ENCODE measurements at places on chromosomes 1 and 21. TPM values are rescaled to one million over a fixed set of nuclear protein-coding genes. Genes with fewer than 3 reads are reported as not detected.

INSRR gene
- total RNA-seq, result 1.1 TPM

CD53 gene
- 161 TPM for total RNA-seq

DNA sequence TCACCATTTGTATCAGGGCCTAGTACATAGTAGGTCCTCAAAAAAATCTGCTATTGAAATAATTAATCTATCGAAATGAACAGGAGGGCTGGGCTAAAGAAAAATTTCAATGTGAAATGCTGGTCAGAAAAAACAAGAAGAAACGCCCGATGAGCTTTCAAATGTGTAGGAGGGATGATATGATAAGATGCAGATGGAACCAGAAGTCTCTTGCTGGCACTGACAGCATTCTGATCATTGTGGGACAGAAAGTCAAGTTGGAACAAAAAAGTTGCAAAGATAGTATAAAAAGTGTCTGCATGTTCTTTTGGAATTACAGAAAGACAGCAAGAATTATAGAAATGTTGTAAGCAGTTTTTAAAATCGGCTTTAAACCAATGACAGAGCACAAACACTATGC lies 11.1 kb downstream of the G0S2 start:
- peaks cover 28% of the 10 kb centered on the region for H3K4me1 ChIP-seq
- no peaks in the 10 kb centered on the region for H3K27me3 ChIP-seq
- no peak for DNase-seq
- H3K27ac ChIP-seq, result no peak overlapping the region
- no peak overlapping the region for H3K4me3 ChIP-seq

DNA sequence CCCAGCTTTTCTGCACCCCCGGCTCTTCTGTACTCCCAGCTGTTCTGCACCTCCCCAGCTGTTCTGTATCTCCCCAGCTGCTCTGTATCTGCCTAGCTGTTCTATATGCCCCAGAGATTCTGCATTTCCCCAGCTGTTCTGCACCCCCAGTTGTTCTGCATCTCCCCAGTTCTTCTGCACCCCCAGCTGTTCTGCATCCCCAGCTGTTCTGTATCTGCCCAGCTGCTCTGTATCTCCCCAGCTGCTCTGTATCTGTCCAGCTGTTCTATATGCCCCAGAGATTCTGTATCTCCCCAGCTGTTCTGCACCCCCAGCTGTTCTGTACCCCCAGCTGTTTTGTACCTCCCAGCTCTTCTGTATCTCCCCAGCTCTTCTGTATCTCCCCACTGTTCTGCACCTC lies 41.1 kb downstream of the UMODL1 start:
- peaks cover 5% of the 10 kb centered on the region for H3K27me3 ChIP-seq
- no peak overlapping the region for H3K27ac ChIP-seq
- no peak overlapping the region for H3K4me3 ChIP-seq
- DNase-seq, result no peak
- peaks cover 7% of the 10 kb centered on the region for H3K4me1 ChIP-seq

DNA sequence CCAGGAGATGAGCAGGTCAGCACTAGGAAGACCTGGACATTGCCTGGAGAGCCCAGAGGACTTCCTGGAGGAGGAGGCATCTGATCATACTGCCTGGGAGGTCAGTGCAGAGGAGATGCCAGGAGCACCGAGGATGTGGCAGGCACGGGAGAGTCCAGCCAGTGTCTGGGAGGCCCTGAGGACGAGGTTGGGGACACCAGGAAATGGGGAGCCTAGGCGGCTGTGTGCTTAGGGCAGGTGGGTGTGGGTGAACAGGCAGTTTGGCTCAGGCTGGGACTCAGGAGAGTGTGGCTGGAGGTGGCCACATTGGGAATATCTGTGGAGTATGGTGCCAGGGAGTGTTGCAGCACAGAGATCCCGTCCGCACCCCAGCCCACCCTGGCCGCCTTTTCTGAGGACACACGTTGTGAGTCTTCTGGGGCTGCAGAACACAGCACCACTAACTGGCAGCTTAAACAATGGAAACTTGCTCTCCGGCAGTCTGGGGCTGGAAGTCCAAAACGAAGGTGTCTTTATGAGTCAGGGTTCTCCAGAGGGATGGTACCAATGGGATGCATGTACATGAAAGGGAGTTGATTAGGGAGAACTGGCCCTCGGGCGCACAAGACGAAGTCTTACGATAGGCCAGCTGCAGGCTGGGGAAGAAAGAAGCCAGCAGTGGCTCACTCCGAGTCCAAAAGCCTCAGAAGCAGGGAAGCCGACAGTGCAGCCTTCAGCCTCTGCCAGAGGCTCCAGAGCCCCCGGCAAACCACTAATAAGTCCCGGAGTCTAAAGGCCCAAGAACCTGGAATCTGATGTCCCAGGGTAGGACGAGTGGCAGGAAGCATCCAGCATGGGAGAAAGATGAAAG lies 58.0 kb downstream of the FAAP20 start:
- no peak overlapping the region for H3K4me3 ChIP-seq
- H3K36me3 ChIP-seq, result no peaks in the 10 kb centered on the region
- DNase-seq, result no peak
- peaks cover 8% of the 10 kb centered on the region for H3K4me1 ChIP-seq
- H3K27me3 ChIP-seq, result no peaks in the 10 kb centered on the region
- H3K27ac ChIP-seq, result no peak overlapping the region

DNA sequence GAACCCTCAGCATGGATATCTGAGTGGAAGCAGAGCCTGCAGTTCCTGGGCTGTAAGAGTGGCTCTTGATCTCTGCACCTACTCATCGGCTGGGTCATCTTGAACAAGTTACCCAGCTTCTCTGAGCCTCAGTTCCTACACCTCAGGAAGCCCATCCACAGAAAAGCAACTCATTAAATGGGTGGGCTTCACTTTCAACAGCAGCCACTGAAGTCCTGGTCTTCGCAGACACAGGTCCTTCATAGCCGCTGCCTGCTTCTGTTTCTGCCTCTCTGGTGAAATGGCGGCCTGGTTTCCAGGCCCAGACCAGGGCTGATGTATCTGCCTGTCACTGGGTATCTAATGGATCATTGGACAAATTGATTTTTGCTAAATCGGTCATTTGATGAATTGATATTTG lies 571.4 kb downstream of the PTPRU start:
- H3K27ac ChIP-seq, result no peak overlapping the region
- no peaks in the 10 kb centered on the region for H3K36me3 ChIP-seq

DNA sequence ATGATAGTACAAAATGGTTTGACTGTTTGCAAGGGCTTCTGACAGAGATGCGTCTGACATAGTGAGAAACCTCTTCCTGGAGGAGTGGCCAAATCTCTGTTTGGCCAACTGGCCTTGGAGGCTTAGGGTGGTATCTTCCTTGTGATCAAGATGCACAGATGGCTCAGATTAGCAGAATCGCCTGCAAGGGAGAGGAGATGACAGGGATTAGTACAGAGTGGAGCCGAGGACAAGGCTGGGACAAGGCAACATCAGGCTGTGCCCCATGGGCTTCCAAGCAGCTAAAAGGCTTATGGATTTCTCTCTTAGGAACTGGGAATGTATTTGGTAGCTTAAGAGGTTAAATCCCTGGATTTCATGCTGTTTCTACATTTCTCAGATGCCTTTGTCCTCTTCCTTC lies 379.1 kb downstream of the SIPA1L2 start:
- H3K36me3 ChIP-seq, result no peaks in the 10 kb centered on the region
- H3K27ac ChIP-seq, result no peak overlapping the region
- peaks cover 2% of the 10 kb centered on the region for H3K4me1 ChIP-seq
- no peak overlapping the region for H3K4me3 ChIP-seq
- no peak for DNase-seq
- peaks cover 32% of the 10 kb centered on the region for H3K27me3 ChIP-seq

GRCh38 chr1:167714098-167714438 lies 7.7 kb upstream of the MPZL1 start:
- peak overlapping the region; percentile 60 for H3K27ac ChIP-seq
- peaks cover 21% of the 10 kb centered on the region for H3K4me1 ChIP-seq
- peak overlapping the region; percentile 87 for H3K4me3 ChIP-seq
- no peak for DNase-seq

Data from activated T-helper 2 cell treated with anti-CD3 and anti-CD28 coated beads, Interferon-gamma antibody, Interleukin-2, Interleukin-4, amounts not matched to agents 10 μg/mL and 5 μg/mL and 100 μg/mL, durations not matched to agents 14 hours and 24 hours and 36 hours (primary cell).